AG04449 (cell line): ENCODE measurements at places on chromosomes 1 and 21.

GRCh38 chr1:82472489-82473131 is 671.9 kb downstream of the ADGRL2 start:
- DNase-seq = no peak

DNA sequence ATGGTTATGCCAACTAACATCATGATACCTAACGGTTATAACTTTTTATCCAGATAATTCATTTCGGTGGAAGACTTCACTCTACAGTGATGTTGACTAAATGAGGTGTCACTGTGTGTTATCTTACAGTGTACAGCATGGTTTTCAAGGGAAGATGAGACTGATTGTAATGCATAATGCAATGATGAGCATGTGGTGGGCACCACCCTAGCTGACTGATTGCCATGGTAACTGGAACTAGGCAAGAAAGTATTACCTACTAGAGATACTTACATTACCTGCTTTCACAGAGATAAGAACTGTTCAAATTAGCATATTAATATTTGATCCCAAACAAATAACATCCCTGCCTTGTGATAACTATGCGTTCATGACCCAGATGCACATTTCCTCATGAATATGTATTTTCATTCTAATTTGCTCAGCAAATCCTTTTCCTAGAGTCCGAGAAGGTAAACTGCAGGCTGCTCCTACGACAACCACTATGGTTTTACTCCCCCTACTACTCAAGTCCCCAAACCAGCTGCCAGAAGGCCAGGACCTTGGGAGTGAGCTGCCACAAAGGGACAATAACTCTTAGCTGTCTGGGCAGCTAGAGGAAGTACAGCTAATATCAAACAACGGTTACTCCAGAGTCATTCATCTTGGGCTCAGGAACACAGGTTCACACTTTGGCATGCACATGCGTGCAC is 29.2 kb downstream of the TRABD2B start:
- DNase-seq = no peak

DNA sequence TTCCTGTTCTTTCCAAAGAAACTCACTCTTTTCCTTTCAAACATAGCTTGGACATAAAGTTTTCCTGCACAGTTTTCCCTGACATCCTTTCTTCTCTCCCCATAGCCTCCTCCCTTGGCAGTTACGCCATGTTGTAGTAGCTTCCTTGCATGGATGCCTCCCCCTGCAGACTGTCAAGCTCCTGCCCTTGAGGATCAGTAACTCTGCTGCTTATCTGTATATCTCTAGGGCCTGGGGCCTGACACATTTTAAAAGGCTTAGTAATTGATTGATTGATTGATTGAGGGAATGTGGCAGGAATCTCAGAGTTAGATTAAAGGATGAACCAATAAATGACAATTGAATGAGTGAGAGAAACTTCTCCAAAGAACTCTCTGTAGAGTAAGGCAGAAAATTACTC is 143.7 kb downstream of the NEK7 start:
- DNase-seq = no peak

DNA sequence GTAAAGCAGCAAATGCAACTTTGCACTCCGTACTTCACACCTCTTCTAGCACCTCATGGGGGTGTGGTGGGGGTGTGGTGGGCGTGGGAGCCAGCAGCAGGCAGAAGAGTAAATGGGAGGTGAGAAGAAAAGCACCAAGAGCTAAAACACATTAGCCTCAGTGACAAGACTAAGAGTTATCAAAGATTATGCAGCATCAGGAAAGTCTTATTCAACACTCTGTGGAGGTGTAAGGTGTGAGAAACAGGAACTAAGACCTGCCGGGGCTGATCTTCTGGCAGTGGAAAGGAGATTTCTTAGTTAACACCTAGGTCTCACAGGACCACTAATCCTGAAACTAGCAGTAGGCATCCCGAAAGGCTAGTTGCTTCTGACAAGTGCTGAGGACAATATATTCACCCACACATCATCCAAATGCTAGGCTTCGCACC is 9.9 kb downstream of the TGFBR3 start:
- DNase-seq = no peak

DNA sequence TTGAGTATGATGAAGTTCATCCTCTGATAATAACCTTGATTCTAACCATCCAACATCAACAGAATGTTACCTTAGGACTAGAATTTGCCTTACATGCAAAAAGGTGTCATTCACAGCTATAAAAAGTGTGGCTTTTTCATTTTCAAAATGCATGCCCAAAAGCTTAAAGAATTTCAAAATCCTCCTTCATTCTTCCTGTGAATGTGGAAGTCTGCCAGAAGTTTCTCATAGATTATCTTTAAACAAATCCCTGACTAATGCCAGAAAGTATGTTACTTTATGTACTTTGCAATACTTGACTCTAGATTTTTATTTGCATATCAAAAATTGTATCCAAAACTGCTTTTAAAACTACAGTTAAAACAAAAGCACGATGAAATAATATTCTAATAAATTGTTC is 270.6 kb upstream of the ZRANB2 start:
- peak; percentile 40 for DNase-seq
